ENCODE measurements at places on chromosomes 6 and 20. TPM values are rescaled to one million over a fixed set of nuclear protein-coding genes. Genes with fewer than 3 reads are reported as not detected.

Gene CTAGE9
- total RNA-seq: not detected

Gene CYP21A2
- 1.1 TPM for total RNA-seq

Gene ARFGEF3
- total RNA-seq: 0.53 TPM

Gene AGER
- total RNA-seq: 48.0 TPM

Gene TREML1
- not detected for total RNA-seq

Gene BIRC7
- not detected for total RNA-seq

Gene STX11
- total RNA-seq: 36.0 TPM
